Epithelial cell of prostate (primary cell): ENCODE measurements at places on chromosomes 7 and 10.

- no peak for DNase-seq
These were observed 9.9 kb upstream of the DPYSL4 start for GRCh38 chr10:132176623-132177500.

GRCh38 chr7:133688483-133689239 lies 435.8 kb downstream of the EXOC4 start:
- DNase-seq = peak; percentile 34

DNA sequence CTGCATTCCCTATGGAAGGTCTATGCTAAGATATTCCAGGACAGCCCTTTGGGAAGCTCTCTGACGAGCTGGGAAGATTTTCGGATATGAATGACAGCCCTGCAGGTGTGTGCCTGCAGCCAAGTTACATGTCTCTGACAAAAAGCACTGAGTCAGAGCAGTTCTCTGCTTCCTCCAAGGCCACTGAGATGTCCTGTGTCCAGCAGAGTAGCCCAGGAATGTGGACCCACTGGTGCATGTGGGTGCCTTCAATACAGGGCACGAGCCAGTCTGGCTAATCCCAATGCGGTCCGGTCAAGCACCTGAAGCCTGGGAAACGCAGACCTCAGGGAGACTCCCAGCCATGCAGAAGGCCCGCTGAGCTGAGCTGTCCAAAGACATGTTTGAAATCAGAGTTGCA lies 565.7 kb downstream of the TCERG1L start:
- DNase-seq = no peak

DNA sequence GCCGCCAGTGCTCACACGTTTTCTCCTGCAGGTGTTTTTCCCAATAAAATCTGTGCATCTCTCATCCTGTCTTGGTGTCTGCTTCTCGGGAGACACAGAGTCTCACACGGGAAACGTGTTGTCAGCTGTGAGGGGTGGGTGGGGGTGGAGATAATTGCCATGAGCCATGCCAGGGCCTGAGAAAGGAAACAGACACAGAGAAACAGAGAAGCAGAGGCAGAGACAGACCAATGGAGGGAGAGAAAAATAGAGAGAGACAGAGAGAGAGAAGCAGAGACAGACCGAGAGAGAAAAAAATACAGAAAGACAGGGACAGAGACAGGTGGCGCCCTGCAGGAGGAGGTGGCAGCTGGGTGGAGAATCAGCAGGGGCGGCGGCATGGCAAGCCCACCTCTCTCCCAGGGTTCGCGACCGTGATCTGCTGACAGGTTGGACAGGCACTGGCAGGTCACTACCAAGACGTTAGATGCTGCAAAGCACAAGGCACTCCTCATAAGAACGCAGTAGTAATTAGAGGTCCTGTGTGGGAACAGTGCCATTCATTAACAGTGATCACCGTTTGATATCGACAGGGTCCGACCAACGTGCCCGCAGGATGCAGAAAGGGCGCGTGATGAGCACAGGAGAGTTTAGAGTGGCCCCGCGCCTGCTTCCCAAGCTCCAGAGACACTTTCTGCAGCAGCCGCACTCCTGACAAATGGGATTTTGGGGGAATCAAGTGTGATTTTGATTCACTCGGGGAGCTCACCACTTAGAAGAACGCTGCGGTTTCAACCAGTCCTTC lies 70.5 kb upstream of the INSIG1 start:
- DNase-seq = no peak

- DNase-seq = no peak
These were observed 33.4 kb downstream of the CALML5 start for GRCh38 chr10:5465976-5466450.

GRCh38 chr7:20267482-20267881 lies 50.3 kb upstream of the MACC1 start:
- DNase-seq = no peak

- no peak for DNase-seq
These were observed 69.7 kb upstream of the BTBD16 start for GRCh38 chr10:122201401-122201800.

GRCh38 chr7:30977896-30978564 lies 14.3 kb downstream of the GHRHR start:
- no peak for DNase-seq

DNA sequence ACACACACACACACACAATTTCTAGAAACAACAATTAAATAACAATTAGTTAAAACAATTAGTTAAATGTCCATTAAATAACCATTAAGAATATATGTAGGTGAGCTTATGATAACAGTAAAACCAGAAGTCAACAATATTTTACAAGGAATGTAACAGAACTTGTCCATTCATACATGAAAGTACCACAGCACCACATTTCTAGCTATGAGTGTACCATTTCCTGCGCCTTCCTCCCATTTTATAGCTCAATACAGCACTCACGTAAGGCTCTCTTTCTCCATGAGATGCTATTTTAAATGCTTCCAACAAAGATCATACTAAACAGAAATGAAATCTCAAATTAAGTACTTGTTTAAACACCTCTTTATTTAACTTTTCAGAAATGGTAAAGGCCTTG lies 367.3 kb upstream of the ZWINT start:
- no peak for DNase-seq

DNA sequence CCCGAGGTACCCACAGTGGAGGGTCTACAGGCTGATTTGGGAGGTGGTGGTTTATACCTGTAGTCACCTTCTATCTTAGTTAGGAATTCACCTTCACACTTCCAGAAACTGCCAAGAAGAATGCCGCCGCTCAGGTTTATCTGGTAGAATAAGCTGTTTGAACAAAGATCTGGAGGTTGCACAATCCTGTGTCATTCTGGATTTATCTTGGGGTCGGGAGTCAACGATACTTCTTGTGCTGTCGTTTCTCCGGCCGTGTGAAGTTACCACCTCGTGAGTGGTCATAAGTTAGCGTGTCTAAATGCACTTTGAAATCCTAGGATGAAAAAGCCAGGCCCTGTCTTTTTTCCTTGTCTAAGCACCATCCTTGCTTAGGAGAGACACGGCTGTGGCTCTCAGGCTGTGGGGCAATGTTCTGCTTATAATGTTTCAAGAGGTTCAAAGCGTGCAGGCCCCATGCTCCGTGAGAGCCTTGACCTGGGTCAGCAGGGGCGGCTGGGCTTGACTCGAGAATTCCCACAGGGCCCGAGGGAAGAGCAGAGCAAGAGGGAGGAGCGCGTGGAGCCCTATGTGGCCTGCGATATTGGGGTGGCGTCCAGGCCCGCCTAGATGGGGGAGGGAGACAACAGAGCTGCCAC lies 35.5 kb downstream of the GRIFIN start:
- peak; percentile 34 for DNase-seq

- no peak for DNase-seq
These were observed 203.0 kb upstream of the MINDY3 start for GRCh38 chr10:16063350-16063749.

- DNase-seq = no peak
These were observed 37.1 kb upstream of the SLF2 start for GRCh38 chr10:100875484-100876166.

GRCh38 chr10:98408799-98409198 lies 6.2 kb downstream of the PYROXD2 start:
- DNase-seq = no peak

DNA sequence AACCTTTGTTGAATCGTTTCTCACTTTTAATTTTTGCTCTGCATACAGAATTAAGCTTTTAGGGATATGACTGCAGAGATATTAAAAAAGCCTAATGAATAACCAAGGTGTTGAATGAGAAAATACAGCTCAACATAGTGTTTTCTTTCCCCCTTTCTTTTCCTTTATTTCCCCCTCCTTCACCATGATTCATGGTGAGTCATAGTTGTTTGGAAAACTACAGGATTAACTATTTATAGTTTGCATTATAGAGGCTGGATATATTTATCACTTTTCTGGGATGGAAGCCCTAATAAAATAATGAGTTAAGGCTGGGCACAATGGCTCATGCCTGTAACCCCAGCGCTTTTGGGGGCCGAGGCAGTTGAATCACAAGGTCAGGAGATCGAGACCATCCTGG lies 115.0 kb downstream of the DNAJB9 start:
- no peak for DNase-seq

DNA sequence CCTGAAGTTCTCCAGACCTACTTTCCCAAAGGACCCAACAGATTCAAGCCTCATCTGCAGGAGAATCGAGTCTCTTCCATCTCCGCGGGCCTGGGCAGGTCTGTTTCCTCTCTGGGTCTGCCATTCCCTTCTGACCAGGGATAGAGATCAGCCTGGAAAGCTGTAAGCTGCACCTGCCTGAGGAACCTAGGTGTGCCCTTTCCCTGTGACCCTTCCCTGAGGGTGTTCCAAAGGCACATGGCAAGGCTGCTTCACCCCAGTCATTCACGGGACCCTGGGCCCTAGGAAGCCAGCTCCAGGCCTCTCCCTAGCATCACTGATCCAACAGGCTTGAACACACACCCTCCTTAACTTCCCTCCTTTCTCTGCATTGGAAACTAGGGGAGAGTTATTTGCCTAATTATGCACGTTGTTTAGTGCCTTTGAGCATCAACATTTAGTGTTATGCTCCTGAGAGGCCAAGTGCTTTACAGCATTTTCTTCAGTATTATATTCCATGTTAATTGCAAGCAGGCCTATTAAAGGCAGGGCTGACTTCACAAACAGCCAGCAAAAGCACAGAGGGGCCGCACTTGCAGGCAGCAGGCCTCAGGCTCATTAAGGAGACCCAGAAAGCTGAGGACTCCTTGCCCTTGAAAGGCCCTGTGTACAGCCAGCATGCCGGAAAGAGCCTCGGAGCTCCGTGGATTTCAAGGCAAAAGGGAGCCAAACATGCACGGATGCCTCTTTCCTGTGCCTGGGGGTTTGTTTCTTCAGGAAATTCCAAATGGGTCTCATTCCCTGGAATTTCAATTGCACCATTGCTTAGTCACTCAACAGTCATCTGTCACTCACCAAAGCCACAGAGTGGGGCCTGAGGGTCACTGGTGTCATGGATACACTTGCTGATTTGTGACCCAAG lies 91.0 kb upstream of the FAM20C start:
- DNase-seq = no peak

GRCh38 chr10:52128056-52128683 lies 185.9 kb upstream of the DKK1 start:
- DNase-seq = no peak

DNA sequence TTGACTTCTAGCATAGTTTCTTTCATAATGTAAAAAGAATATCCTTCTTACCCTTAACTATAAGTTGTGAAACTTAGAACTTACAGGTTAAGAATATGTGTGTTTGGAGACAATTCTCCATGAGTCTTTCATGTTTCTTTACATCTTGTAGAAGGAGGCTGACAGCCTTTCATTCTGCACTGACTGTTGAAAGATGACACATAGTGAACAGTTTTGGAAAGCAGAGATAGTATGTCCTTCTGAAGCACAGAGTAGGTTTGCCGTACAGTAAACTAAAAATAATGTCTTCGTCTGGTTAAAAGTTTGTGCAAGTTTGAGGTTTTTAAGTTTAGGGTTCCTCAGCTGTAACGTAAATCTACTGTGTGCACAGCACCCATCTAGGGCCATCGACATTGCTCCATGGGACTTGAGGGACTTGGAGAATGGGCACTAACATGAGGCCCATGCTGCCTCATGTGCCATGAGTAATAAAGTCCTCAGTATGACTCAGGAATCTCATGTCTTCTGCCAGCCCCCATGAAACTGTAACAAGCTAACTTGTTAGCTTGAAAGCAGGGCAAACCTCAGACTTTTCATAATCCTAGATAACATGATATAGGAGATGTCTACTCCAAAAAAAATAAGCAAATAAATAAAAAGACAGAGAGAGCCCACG lies 24.5 kb upstream of the ELAPOR2 start:
- DNase-seq = no peak

DNA sequence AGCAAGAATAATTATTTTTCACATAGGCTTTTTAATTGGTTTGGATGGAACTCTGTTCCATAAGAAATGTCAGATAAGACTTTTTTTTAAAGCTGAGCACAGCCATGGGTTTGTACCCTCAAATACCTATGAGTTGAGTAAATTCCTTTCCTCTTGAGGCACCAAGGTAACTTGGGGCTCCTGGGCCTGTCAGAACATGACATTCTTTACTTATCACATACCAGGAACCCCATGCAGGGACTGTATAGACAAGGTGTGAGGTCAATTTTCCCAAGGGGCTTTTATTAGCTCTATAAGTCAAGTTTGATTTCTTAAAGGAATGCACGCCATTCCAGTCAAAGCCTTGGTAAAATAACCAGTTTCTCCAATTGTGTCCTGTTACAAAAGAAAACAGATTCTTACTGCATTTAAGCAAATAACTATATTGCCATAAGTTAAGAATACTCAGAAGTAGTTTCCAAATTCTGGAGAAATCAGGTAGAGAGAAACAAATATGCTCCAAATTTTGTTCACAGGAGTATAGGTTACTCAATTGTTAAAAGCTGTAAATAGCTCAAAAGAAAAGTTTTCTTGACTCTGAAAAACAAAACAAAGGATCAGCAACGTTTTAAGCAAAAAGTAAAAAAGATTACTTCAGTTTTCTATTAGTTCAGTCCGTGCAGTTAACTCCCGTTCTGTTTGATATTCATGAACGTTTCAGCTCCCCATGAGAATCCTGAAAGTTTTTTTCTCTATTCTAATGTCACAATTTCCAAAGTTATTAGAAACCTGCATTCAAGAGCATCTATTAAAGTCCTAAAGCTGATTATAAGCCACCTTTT lies 167.5 kb upstream of the NAMPT start:
- DNase-seq = no peak

- no peak for DNase-seq
These were observed 64.1 kb downstream of the ZMIZ1 start for GRCh38 chr10:79132681-79133381.

- DNase-seq = no peak
These were observed 51.3 kb upstream of the PIK3CG start for GRCh38 chr7:106813705-106814305.

DNA sequence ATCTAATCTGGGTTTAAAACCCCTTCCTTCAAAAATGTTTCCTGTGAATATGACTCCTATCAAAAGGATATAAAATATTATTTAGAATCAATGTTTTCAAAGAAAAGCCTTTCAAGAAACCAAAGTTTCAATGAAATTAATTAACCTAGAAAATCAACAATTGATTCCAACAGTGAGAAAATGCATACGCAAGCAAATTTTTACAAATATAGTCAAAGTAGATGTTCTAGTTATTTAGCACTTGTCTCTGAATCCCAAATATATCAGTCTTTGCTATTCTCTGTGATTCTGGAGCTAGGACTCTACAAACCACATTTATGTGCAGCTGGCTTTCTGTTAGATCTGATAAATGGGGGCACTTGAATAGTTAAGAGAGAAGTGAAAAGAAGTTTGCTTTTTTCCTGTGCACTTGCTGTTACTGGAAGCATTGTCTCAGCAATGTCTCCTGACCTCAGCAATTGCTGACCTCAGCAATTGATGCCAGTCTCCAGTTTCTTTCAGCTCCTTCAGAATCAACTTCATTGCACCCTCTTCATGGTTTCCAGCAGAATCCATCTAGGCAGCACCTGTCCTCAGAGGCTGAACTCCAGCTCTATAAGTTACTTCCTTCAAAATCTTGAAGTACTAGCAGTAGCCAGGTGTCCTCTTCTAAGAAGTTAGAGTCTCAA lies 879.9 kb upstream of the LRRN3 start:
- DNase-seq = no peak

GRCh38 chr7:159027056-159027788 lies 117.4 kb downstream of the VIPR2 start:
- no peak for DNase-seq

DNA sequence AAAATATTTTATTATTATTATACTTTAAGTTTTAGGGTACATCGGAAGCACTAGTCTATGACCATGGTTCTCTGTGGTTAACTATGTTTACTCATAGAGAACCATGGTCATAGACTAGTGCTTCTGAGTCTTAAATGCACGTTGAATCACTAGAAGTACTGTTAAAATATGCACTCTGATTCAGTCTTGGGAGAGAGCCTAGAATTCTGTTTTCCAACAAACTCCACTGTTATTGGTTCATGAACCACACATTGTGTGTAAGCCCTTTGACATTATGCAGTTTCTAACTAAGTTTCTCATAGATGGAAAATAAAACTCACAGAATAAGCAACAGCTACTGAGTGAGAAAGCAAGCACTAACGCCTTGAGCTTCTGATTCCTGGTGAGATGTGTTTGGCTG lies 1120.6 kb downstream of the SORCS1 start:
- no peak for DNase-seq
